Activated T-cell treated with anti-CD3 and anti-CD28 coated beads, Interleukin-2, amount 50 U/mL, for 4 hours (primary cell): ENCODE measurements at places on chromosomes 13 and 19.

- DNase-seq: no peak
Observed at GRCh38 chr19:8081569-8082550, 29.3 kb downstream of the CCL25 start.

GRCh38 chr13:85379433-85379832 is 419.8 kb downstream of the SLITRK6 start:
- DNase-seq: no peak

DNA sequence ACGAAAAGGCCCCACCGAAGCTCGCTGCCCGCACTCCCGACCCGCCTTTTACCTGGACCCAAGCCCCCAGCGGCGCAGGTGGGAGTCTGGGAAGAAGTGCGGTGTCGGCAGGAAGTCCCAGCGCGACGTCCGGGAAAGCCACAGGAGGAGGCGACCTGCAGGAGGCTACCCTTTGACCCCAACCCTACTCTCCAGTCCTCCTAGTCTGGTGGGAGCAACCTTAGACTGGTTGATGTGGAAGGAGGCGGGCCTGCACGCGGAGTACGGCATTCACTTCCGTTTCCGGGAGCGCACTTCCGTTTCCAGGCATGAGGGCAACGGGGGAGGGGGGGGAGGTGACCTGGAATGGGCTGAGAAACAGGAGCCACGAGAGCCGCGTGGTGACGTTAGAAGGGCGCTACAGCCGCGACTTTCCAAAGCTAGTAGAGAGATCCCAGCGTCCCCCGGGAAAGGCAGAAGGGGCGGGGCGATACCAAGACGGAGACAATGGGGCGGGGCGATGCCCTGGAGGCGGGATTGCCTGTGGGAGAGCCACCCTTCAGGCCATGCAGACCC is 28.5 kb downstream of the ZNF266 start:
- DNase-seq: peak; percentile 10

- no peak for DNase-seq
Observed at GRCh38 chr19:39813264-39813993, 20.5 kb downstream of the DYRK1B start.

GRCh38 chr13:27044837-27045570 is 126.6 kb downstream of the USP12 start:
- no peak for DNase-seq

- no peak for DNase-seq
Observed at GRCh38 chr13:113544896-113545295, 39.7 kb upstream of the TFDP1 start.

GRCh38 chr13:74465271-74465670 is 331.1 kb upstream of the KLF12 start:
- no peak for DNase-seq

- DNase-seq: no peak
Observed at GRCh38 chr19:33639035-33639681, 17.4 kb downstream of the CHST8 start.

GRCh38 chr19:30407068-30407709 is 35.0 kb downstream of the ZNF536 start:
- no peak for DNase-seq

DNA sequence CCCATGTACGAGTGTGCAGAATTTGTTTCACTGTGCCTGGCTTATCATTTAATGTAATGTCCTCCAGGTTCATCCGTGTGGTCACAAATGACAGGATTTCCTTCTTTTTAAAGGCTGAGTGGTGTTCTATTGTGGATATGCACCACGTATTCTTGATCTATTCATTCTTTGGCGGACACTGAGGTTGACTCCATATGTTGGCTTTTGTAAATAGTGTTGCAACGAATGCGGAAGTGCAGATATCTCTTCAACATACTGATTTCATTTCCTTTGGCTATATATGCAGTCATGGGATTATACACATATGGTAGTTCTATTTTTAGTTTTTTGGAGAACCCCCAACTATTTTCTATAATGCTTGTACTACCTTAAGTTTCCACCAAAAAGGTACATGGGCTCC is 13.0 kb downstream of the OR7A5 start:
- no peak for DNase-seq

DNA sequence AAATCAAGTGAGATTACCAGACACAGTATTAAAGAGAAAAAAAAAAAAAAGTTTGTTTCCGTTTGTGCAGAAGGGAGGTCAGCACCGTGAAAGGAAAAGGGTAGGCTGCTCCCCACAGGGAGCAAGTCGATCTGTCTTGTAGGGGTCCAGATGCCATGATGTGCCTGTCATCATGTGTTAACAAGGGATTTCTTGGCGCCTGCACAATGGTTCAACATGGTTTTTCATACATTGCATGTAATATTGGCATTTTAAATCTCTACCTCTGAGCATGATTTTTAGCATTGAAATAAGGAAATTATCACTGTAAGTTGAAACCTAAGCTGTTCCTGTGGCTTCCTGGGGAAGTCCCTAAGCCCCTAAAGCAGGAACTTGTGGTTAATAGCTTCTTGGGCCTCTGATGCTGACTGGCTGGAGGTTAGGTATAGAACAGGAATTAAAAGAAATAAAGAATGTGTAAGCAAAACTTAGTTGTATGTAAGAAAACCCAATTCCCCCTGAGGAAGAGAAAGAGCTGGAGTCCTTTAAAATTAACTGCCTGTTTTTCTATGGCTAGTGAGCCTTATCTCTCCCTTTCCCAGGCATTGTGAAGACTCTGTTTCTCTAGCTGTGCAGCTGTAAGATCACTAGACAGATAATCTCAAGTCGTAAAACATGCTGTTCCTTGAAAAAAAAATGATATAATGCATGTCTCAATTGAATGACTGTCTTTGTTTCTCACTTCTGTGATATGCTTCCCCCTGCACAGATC is 7.4 kb upstream of the FCGBP start:
- peak; percentile 33 for DNase-seq

DNA sequence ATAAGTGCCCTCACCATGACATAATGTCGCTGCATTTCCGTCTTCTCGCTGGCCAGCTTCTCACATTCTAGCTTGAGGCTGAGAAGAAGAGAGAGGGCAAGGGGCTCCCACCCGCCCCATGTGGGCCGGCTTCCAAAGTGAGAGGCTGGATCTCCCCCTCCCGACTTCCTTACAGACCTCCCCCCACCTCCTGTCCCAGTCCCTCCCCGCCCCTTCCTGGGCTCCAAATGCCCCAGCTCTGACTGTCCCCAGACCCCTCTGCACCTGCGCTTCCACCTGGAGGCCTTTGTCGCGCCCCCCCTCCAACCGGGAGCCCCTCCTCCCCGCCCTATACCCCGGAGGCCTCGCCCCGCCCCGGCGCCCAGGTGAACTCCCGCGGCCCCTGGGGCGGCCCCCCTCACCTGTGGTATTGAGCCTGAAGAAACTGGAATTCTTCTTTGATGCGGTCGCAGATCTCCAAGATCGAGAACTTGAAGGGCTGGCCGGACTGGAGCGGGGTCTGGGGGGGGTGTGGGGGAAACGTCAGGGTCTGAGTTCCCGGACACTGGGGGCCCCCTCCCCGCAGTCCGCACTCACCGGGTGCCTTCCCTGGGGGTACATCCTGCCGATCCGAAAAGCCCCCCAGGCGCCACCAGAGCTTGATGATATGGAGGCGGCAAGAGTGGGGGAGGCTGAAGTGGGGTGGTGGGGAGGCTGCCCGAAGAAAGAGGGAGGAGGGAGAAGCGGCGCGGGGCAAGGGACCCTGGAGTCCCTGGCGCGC is 595 bp downstream of the TLE2 start:
- no peak for DNase-seq

DNA sequence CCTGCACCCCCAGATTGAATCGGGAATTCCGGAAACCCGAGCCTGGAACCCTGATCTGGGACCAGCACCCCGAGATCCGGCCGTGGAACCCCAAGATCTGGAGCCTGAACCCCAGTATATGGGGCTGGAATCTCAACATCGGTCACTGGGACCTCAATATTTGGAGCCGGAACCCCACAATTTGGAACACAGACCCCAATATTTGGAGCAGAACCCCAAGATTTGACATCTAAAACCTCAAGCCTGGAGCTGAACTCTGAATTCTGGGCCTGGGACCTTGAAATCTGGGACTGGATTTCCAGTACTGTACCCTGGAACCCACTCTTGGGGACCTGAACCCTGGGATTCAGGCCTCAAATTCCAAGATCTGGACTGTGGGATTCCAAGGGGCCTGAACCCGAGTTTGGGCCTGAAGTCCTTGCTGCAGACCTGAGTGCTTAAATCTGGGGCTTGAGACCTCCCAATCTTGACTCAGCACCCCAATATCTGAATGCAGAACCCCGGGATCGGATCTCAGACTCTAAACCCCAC is 629 bp downstream of the LRFN3 start:
- no peak for DNase-seq

DNA sequence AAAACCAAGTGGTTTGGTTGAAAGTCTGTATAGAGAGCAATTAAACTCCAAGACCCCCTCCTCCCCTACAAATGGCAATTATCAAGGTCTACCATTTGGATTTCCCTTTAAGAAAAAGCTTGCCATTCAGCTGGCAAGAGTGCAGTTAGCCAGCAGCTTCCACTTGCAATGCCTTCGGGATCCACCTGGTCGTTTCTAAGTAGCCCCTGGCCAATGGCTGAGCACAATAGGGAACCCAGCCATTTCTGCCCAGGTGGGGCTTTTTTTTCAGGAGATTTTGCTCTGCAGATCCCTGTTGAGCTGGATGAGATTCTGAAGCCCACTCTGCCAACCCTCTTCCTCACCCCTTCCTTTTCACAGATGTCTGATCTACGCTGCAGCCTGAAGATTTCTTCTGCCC is 26.3 kb downstream of the TGDS start:
- no peak for DNase-seq

- DNase-seq: no peak
Observed at GRCh38 chr13:110008816-110009215, 222.4 kb upstream of the IRS2 start.

GRCh38 chr13:104385404-104385803 is 1319.2 kb upstream of the SLC10A2 start:
- DNase-seq: no peak

- no peak for DNase-seq
Observed at GRCh38 chr19:4636761-4637160, 2.6 kb upstream of the TNFAIP8L1 start.

DNA sequence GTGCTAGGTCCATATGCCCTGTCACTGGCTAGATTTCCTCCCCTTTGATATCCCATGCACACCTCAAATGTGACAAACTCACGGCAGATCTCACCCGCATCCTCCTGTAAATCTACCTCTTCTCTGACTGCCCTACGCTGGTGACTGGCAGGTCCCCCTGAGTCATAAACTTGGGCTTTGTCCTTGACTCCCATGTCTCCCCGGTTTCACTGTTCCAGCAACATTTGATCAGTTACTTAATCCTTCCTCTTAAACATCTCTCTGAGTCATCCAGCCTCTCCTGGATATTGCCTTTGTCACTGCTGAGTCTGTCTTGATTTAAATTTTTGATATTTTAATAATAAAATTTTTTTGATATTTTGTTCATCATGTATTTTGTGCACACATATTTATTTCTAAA is 26.5 kb downstream of the FAM216B start:
- no peak for DNase-seq

GRCh38 chr13:79810669-79811068 is 329.7 kb downstream of the NDFIP2 start:
- no peak for DNase-seq

GRCh38 chr19:6677883-6678689 is 8.1 kb upstream of the TNFSF14 start:
- peak; percentile 63 for DNase-seq

- DNase-seq: no peak
Observed at GRCh38 chr19:32200312-32201038, 144.9 kb upstream of the ZNF507 start.

GRCh38 chr13:96994017-96994857 is at the start of gene OXGR1:
TSS of gene OXGR1 (minus strand) at chr13:96994476. CDS start at chr13:96987759, 6,717 bp downstream.
- no peak for DNase-seq

GRCh38 chr19:39402346-39403300 is 4.0 kb upstream of the ZFP36 start:
- peak; percentile 77 for DNase-seq

DNA sequence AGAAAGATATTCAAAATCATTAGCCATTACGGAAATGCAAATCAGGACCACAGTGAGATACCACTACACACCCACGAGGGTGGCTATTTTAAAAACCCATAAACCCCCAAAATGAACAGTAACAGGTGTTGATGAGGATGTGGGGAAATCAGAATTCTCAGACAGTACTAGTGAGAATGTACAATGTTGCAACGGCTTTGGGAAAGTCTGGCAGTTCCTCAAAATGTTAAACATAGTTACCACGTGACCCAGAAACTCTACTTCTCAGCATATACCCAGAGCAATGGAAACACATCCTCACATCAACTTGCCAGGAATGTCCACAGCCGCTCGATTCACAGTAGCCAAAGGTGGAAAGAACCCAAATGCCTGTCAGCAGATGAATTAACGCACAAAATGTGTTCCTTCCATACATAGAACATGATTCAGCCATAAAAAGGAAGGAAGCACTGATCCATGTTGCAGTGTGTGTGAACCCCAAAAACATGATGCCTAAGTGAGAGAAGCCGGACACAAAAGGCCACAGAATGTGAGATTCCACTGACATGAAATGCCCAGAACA is 7.0 kb downstream of the PLVAP start:
- no peak for DNase-seq

DNA sequence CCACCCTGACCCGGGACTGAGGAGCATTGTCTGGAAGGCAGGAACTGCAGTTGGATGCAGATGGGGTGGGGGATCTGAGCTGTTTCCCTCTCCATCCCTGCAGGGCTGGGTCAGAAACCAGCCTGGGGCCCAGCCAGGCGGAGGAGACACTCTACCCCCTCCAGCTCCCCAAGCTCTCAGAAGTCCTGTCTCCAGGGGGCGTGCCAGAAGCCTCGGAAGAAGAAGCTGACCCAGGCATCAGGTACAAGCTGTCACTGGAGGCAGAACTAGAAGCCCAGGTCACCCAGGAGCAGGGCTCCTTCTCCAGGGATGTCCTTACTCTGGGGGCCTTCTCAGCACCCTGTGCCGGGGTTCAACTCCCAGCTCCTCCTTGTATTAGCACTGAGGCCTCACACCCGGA is 15.5 kb downstream of the SIX5 start:
- no peak for DNase-seq

- no peak for DNase-seq
Observed at GRCh38 chr19:33580645-33581037, 41.1 kb upstream of the CHST8 start.

- DNase-seq: no peak
Observed at GRCh38 chr13:30884543-30884942, 21.5 kb upstream of the MEDAG start.

GRCh38 chr13:99123101-99124045 is 77.3 kb upstream of the UBAC2 start:
- DNase-seq: no peak

- no peak for DNase-seq
Observed at GRCh38 chr19:54429176-54429495, 13.9 kb downstream of the TTYH1 start.

DNA sequence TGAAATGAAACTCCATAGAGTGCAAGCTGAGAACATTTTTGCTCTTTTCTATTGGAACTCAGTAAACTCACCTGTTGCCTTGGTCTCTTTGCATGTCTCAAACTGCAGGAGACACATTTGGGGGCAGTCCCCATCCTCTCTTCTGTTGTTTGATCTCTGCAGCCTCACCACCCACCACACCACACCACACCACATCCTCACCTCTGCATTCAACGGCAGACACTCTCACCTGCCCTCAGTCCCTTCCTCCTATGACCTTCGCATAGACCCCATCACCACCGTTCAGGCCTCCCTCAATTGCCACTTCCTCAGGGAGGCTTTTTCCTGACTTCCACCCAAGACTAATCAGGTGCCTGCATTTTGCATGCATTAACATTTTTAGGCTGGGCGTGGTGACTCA is 14.4 kb upstream of the TPM4 start:
- no peak for DNase-seq
